ENCODE measurements at places on chromosomes 6 and 20.
A peak's percentile ranks its signal among the peaks of the same experiment; 100 is the strongest.

DNA sequence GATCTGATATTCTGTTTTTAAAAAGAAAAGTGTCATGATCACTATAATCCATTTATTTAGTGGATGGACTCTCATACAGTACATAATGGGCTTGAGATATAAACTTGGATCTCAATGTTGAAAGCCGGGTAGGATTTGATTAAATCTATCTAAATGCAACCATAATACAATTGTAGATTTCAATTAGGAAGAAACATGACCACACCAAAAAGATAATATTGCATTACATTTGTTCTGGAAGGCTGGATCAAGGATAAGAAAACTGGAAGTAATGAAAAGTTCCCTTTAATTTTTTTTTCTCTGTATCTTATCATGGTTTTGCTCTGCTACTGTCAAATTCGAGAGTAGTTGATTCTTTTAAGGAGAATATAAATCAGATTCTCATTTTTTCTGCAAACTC lies 51.3 kb upstream of the UFL1 start:
- no peak for DNase-seq

DNA sequence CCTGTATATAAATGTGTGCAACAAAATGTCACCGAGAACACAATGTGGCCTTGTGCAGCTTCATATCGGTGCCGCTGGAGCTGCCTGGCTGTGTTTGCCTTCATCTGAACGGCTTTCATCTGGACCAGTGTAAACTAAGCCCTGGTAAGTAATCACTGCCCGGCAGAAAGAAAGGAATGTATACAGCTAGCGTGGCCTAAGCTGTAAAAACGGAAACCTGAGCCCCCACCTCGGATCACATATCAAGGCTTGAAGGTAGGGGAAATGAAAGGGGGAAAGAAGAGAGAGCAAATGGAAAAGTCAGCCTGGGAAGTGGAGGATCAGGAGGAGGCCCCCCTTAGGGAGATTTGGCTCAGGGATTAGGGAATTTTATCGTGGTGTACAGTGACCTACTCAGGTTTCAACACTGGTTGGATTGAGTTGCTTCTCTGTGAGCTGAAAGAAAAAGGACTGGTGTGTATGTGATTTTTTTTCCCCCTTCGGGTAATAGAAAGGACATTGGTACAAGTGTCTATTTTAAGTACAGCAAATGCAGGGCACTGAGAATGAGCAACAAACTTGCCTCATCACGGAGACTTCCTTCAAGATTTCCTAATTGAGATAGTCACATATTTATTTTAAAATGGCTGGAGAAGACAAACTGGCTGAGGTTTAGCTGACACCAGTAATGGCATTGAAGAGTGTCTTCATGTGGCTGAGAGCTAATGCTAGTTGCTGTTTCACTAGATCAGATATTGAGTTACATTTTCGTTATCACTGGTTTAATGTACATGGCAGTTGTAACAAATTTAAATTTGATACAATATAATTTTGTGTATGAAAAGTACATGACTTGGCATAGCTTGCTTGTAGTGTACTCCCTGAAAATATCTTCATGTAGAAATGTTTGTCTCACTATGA lies 3.5 kb downstream of the SOBP start:
- DNase-seq, result peak; percentile 38

DNA sequence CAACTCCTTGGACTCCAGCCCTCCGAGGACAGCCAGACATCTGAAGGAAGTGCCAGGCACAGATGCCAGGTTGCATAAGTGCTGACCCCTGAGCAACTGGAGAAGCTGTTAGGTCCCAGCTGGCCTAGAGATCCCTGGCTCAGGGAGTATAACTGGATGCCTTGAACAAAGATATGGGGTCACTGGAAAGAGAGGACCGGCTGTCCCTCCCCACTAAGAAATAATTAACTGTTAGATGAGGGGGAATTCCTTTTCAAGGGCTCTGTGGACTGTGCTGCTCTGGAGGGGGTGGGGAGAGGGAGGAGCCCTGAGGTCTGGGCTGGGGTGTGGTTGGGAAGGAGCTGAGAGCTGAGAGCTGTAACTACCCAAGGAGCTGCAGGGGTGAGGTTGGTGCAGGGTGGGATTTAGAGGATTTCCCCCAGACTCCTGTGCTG lies 39.6 kb downstream of the HLA-F start:
- DNase-seq, result no peak

DNA sequence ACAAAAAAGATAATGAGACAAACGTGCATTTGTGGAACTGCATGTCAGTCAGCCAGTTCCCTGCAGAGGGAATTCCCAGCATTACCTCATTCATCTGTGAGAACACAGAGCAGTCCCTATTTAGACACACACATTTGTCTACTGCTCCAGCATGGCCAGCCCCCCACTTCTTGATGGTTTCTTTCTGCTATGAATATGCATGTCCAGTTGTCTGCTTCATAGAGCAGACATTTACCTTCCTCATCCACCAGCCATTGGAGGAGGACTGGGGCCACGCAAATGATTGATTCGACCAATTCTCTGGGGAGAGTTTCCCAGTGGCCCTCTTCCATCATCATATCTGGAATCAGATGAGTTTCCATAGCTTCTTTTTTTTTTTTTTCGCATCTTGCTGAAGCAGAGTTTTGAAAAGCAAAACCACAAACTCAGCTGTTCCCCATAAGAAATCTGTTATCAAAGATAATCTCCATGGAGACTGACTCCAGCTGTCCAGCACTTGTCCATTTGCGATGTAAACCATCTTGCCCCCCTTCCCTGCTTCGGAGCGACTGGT lies 11.8 kb downstream of the ENPP1 start:
- no peak for DNase-seq

DNA sequence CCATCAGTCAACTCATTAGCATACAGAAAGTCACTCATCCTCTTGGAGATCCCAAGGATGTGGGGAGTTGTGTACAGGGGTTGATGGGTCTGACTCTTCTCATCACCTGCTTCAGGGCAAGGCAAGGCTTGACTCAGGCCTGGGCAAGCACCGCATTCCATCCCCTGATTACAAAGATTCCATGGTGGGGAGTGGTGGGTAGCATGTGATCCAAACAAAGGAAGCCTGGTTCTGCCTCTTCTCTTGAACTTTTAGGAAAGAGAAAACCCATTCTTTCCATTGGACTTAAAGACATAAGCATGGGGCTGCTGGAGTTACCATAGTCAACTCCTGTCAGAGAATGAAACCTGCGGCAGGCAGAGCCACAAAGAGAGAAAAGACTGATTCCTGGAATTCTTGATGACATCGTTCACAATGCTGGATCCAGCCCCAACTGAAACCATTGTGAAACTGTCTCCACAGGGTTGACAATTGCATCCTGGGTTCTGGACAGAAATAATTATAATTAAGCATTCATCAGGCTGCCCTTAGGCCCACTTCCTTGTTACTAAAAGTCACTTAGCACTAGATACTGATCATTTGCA lies 235.8 kb upstream of the KCNG1 start:
- no peak for DNase-seq

GRCh38 chr6:108432792-108433191 lies 127.9 kb upstream of the FOXO3 start:
- DNase-seq, result no peak

GRCh38 chr20:45857882-45858216 lies 435 bp downstream of the ZSWIM3 start:
- no peak for DNase-seq

- DNase-seq, result peak; percentile 97
Measured at GRCh38 chr6:145814501-145815308, at the start of gene FBXO30. TSS of gene FBXO30 (minus strand) at chr6:145814795. CDS start at chr6:145806405, 8,390 bp downstream.

DNA sequence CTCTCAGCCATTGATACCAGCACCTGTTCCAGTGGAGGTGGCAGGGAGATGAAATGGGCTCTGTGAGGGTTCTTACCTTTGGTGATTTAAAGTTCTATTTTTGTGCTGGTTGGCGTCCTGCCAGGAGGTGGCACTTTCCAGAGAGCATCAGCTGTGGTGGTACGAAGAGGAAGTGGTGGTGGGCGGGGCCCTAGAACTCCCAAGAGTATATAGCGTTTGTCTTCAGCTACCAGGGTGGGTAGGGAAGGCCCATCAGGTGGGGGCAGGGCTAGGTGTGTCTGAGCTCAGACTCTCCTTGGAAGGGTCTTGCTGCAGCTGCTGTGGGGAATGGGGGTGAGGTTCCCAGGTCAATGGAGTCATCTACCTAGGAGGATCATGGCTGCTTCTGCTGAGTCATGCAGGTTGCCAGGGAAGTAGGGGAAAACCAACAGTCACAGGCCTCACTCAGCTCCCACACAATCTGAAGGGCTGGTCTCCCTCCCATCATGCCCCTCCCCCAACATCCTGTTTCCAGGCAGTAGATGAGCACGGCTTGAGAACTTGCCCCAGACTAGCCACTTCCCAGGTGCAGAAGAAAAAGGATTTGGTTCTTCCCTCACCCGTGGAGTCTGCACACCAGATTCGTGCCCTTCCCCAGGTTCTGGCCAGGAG lies 46.6 kb downstream of the MOXD1 start:
- DNase-seq, result peak; percentile 39

DNA sequence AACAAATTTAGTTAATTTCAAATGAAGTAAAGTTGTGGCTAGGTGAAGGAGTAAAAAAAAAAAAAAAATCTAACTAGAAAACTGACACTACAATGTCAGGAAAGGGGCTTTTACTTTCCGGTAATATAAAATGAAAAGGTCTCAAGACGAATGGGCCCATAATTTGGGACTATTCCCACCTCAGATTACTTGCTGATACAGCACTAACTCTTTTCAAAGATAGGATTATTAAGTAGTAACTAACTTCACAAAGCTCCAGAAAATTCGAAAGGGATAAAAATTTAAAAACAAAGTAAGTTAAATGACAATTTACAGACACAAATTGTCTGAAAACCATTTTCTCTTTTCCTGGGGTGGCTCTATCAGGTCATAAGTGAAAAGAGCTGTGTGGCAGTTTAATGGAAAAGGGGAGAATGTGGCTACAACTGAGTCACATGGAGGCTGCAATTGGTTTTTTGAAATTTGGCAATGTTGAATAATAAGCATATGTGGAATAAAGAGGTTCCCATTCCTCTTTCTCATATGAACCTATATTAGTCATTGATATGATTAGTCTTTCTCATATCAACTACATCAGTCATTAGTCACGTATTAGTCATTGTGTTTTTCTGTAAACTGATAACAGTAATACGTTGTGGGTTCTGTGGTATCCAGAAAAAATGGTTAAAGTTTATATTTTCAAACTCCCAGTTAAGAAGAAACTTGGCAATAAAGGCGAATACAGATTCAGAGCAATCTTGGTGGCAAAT lies 78.0 kb downstream of the RWDD2A start:
- DNase-seq, result no peak

DNA sequence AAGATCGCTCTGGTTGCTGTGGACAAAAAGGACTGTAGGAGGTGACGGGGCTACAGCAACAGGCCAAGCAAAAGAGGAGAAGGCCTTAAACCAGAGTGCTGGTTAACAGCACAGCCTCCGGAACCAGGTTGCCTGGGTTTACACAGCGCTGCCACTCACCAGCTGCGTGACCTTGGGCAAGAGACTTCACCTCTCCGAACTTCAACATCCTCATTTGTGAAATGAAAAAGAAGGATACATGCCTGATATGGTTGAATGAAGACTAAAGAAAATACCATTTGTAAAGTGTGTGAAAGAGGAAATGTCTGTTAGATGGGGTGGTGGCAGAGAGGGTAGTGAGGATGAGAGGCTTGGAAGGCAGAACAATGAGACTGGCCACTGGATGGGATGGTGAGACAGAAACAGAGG lies 44.9 kb downstream of the PREX1 start:
- DNase-seq, result no peak

- DNase-seq, result peak; percentile 60
Measured at GRCh38 chr20:36101192-36101591, 53.3 kb upstream of the EPB41L1 start.

DNA sequence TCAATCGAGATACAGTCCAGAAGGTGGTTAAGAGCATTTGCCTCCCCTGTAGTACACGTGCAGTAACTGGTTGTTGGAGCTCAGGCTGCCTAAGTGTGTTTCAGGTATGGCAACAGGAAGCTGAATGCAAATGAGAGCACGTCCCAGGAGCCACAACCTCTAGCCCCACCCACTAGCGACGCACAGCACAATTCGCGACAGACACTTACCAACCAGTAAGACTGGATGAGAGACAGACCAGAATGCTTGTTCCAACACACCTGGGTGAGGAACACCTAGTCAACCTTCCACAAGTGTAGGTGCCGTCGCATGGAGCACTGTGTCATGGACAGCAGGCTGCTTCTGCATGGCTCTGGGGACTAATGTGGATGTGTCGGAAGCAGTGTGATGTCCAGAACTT lies 7.2 kb upstream of the SERPINB1 start:
- DNase-seq, result no peak

DNA sequence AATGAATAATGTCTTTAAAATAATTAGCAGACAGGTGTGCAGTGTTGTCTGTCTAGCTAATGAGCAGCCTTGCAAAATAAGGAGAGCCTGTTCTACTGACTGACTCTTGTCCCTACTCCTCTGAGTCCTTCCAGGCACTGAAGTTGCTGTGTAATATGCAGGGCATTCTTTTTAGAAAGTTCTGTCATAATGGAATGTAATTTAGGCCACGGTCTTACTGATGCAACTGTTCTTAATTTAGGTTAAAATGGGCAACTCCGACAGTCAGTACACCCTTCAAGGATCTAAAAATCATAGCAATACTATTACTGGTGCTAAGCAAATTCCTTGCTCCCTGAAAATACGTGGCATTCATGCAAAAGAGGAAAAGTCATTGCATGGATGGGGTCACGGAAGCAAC lies 133.9 kb downstream of the TIAM2 start:
- DNase-seq, result no peak

GRCh38 chr6:150211700-150212511 lies 69.1 kb downstream of the PPP1R14C start:
- DNase-seq, result no peak

GRCh38 chr6:71979911-71980310 lies 93.6 kb downstream of the RIMS1 start:
- DNase-seq, result no peak

DNA sequence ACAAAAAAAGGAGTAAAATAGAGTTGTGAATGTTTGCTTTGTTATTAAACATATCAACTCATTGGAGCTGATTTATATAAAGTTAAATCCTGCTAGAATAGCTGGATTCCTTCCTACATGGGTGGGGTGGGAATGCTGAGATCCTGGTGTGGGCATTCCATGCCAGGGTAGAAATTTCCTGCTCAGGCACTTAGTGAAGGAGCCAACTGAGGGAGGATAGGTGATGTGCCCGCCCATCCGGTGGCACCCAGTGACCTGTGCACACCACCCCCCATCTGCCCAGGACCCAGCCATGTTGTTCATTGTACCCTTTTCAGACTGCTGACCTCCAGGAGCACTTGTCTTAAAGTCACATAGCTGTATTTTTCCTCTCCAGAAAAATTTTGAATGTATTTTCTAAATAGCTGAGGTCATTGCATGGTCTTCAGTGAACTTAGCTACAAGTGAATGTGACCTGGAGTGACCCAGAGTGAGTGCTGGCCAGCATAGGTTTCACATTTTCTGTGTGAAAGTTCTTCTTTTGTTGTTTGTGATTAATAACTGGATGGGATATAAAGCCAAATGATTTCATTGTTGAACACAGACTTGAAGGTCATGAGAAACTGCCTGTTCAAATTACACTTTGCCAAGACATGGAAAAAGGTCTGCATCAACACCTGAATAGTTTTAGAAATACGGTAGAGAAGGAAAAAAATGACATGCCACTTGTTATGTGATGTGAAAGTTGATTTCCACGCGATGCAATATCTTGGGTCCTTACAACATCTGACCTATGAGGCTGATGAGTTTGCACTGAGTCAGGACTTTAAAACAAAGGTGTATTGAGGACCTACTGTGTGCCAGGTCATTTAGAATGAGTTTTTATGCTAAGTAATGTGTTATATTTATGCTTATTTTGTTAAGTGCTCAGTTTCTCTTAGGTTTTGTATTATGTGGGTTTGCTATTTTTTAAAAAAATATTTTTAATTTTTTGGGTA lies 77.2 kb downstream of the UTRN start:
- DNase-seq, result no peak
